ENCODE measurements at places on chromosomes 16 and 17.

- no peak for DNase-seq
Observed at GRCh38 chr16:75461575-75461974, 2.9 kb downstream of the TMEM170A start.

DNA sequence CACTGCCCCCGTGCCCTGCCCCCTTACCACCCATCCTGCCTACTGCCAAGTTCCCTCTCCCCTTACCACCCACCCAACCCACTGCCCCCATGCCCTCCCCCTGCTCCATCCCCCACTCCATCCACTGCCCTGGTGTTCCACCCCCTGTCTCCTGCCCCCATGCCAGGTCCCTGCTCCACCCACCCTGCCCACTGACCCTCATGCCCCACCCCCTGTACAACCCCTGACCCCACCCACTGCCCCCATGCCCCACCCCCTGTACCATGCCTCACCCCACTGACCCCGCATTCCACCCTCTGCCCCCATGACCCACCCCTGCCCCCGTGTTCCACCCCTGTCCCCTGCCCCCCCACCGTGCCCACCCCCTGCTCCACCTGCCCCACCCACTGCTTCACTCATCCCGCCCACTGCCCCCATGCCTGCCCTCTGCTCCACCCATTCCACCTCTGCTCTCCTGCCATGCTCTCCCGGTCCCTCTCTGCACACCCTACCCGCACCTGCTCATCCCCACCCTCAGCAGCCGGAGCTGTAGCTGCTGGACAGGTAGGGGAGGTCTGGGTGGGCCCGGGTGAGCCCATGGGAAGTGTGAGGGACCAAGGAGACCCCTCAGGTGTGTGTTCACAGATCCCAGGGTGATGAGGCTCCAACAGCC lies 7.4 kb upstream of the FN3KRP start:
- DNase-seq = no peak

GRCh38 chr16:3065069-3065741 lies at the start of gene IL32:
IL32 (plus strand) TSS chr16:3065640; CDS start chr16:3065812, 172 bp downstream.
- peak; percentile 85 for DNase-seq

GRCh38 chr17:9544221-9544620 lies 31.4 kb downstream of the STX8 start:
- DNase-seq = no peak

- DNase-seq = no peak
Observed at GRCh38 chr17:52079496-52079895, 79.0 kb downstream of the CA10 start.

DNA sequence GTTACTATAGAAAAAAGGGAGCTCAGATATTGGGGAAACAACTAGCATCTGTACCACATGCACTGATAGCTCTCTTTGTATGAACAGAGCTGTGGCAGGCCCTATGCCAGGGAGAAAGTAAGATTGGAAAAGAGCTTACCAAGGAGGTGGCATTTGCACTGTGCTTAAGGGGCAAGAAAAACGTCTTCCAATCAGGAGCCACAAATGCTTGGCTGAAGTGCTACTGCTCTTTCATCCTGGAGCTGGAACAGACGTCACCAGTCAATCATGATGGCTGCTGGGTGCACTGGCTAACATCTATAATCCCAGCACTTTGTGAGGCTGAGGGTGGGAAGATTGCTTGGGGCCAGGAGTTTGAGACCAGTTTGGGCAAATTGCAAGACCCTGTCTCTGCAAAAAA lies 218.5 kb downstream of the SEC14L1 start:
- DNase-seq = no peak

DNA sequence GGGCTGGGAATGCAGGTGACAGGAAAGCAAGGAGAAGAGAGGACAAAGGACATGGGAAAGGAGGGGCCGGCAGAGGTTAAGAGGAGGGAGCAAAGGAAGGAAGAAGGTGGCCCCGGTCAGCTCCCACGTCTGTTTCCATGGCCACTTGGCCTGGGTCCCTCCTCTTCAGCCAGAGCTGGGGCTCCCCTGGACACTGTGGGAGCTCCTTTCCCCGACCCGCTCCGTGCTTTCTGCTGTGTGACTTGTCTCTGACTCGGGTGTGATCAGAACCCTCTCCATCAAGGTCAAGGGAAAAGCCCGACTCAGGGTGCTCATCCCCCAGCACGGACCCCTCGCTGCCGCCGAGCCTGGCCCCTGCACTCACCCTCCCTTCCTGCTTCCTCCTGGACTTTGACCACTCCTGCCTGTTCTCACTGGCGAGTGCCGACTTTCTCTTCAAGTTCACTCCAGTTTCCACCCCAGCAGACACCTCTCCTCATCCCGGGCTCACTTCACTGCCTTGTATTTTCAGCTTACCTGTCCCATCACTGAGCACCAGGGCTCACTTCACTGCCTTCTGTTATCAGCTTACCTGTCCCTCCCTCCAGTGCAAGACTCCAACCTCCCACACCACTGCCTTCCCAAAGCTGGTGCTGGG lies 61.2 kb downstream of the MEAK7 start:
- no peak for DNase-seq

DNA sequence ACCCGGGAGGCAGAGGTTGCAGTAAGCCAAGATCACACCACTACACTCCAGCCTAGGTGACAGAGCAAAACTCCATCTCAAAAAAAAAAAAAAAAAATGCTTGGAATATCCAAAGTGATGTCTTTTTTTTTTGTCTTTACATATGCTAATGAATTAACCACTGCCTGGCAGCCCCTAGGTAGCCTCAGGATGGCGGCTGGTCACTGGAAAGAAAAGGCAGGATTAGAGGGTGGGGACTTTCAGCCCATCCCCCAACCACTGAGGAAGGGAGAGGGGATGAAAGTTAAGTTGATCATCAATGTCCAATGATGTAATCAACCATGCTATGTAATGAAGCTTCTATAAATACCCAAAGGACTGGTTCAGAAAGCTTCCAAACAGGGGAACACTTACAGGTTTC lies 26.8 kb downstream of the RNF157 start:
- no peak for DNase-seq

GRCh38 chr17:3647769-3648555 lies 11.4 kb downstream of the CTNS start:
- DNase-seq = no peak

- DNase-seq = no peak
Observed at GRCh38 chr17:29582772-29583171, 6.7 kb downstream of the GIT1 start.

DNA sequence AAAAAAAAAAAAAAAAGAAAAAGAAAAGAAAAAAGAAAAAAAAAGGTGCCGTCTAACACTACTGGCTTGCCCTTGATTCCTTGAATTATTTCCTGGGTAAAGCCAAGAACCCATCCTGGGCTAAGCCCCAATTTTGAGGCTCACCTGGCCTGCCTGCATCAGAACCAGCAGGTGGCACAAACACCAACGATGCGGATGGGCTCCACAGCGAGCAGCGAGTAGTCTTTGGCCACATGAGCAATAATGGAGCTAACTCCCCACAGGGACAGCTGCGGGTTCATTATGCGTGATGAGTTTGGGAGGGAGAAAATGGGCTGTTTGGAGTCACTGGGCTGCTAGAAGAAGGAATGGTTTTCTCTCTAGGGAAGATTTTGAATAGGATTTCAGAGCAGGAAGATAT lies 91.1 kb downstream of the ASIC2 start:
- DNase-seq = no peak

DNA sequence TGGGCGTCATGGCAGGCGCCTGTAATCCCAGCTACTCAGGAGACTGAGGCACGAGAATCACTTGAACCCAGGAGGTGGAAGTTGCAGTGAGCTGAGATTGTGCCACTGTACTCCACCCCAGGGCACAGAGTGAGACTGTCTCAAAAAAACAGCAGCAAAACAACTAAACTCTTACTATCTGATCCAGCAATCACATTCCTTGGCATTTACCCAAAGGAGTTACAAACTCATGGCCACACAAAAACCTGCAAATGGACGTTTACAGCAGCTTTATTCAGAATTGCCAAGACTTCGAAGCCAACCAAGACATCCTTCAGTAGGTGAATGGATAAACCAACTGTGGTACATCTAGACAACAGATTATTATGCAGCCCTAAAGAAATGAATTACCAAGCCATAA lies 4.0 kb downstream of the SIAH1 start:
- no peak for DNase-seq

GRCh38 chr17:79362772-79363305 lies 248.0 kb downstream of the RBFOX3 start:
- no peak for DNase-seq

DNA sequence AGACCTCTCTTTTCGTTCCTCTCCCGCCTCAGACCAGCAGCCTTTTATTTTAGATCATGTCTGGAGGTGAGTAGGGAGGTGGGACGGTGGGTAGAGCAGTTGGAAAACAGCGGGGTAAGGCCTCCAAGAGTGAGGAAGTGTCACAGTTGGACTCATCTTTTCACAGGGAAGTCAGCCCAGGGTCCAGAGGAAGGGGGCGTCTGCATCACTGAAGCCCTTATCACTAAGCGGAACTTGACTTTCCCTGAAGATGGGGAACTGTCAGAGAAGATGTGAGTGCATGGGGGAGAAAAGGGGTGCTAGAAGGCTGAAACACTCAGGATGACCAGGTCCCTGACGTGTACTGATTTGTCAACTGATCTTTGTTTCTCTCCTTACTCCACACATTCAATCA lies 461 bp downstream of the LRRC46 start:
- DNase-seq = no peak

- no peak for DNase-seq
Observed at GRCh38 chr17:80774643-80775281, 216.9 kb upstream of the CHMP6 start.

DNA sequence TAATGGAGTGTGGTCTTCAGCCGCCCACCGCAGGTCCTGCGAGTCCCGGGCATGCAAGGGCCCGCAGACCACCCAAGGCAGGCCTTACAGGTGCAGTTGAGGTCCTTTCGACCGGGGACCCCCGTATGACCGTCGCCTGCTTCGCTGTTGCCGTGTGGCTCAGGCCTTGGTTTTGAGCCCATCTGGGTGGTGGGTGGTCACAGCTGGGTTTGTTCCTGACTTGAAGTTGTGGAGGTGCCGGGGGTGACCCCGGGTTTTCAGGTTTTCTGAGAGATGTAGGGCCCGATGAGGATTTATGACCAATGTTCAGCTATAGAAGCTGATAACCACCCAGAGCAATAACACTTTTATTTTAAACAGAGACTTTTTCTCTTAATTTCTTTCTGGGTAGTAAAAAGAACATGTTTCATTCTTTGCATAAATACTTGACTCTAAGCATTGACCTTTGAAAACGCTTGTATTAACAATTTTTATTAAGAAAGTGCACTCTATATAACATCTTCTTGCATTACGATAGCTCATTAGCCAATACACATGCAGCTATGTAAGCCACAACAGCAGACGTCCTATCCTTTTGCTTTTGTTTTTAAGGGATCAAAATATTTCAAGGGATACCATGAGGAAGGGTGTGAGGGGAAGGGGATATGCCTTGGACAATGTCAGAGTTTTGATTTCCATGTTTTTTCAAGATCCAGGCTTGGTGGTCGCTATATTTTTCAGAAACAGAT lies 1.9 kb downstream of the FOXL1 start:
- DNase-seq = no peak

DNA sequence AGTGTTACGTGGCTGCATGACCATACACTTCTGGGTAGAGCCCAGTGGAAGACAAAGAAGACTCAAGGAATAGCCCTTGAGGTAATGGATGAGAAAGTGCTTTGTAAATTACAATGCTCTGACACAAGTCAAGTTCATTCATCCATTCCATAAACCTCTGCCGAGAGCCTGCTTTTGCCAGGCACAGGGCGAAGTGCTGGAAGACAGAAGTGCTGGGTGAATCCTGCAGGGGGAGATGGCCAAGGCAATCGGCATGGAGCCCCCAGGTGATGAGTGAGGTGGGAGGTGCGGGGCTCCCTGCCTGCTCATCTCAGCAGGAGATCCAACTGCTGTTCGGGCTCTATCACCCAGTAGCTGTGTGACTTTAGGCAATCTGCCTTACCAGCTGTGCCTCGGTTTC lies 2.8 kb upstream of the SOCS3 start:
- peak; percentile 18 for DNase-seq

- DNase-seq = no peak
Observed at GRCh38 chr16:51473091-51473490, 322.0 kb upstream of the SALL1 start.

- DNase-seq = no peak
Observed at GRCh38 chr16:49094471-49094870, 187.2 kb downstream of the CBLN1 start.

DNA sequence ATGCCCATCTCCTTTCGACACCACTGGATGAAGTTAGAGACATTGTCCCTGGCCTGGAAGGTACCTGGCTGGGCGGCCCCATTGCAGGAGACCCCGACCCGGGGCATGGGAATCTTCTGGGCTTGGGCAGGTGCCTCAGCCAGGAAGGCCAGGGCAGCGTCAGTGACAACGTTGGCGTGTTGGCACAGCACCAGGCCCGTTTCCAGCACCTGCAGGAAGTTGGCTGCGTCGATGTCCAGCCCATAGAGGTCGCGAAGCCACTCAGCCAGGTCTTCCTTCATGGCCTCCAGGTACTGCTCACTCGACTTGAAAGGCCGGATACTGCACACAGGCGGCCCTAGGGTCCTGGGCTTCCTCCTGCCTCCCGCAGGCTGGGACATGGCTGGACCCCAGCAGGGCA lies 568 bp downstream of the GAS2L2 start:
- no peak for DNase-seq

- peak; percentile 69 for DNase-seq
Observed at GRCh38 chr17:42679492-42680330, 1.9 kb downstream of the CCR10 start.

- DNase-seq = no peak
Observed at GRCh38 chr16:78200623-78201096, 101.2 kb downstream of the WWOX start.

DNA sequence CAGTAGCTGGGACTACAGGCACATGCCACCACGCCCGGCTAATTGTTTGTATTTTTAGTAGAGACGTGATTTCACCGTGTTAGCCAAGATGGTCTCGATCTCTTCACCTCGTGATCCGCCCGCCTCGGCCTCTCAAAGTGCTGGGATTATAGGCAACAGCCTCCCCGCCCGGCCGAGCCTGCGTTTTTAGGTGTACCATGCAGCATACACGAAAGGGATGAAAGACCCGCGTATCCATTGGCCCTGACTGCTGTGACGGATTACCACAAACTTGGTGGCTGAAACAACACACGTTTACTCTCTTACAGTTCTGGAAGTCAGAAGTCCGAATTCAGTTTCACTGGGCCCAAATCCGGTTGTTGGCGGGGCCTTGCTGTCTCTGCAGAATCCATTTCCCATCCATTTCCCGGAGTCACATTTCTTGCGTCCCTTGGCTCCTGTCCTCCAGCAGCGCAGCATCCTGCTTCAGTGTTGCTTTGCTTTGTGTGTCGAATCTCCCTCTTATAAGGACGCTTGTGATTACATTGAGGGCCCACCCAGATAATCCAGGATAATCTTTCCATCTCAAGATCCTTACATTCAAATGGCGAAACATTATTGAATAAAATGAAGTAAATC lies 8.3 kb upstream of the GUCY2D start:
- DNase-seq = no peak

DNA sequence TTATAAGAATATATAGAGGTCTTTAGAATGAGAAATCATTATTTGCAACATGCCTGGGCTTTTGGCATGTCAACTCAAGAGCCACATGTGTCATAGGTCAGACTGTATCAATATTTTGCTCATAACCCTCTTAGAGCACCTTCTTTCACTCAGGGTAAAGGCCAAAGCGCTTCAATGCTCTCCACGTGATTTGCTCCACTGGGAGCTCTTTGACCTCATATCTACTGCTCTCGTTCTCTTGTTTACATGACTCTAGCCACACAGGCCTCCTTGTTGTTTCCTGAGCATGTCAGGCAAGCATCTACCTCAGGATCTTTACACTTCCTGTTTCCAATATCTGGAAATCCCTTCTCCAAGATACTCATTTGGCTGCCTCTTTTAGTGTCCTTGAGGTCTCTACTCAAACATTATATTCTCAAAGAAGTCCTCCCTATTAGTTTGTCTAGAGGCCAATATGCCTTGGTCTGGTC lies 148.4 kb downstream of the TOX3 start:
- DNase-seq = no peak
